Nephron progenitor cell (in vitro differentiated cells): ENCODE measurements at places on chromosomes 7 and 10.

GRCh38 chr10:121611393-121612159 is 13.3 kb upstream of the FGFR2 start:
- DNase-seq = no peak

GRCh38 chr10:93757801-93758507 is at the start of gene LGI1:
Gene LGI1, plus strand, starts transcription at chr10:93757936. Its CDS starts 209 bp downstream, at chr10:93758145.
- no peak for DNase-seq

DNA sequence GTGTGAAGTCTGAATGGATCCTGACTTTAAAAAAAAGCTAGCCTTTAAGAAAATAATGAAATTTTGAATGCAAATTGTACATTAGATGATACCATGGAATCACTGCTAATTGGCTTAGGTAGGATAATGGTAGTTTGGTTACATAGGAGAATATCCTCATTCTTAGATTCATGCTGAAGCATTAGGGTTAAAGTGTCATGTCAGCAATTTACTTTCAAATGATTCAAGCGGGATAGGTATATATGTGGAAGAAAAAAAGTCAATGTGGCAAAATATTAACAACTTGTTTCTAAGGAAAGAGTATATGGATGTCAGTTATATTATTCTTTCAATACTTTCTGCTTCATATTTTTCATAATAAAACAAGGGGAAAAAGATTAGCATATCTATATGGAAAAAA is 7.5 kb downstream of the HIBADH start:
- DNase-seq = no peak

- peak; percentile 68 for DNase-seq
These were observed at the start of gene CALCR for GRCh38 chr7:93574646-93575554. Gene CALCR, minus strand, starts transcription at chr7:93574724. Its CDS starts 87,743 bp downstream, at chr7:93486981.

GRCh38 chr10:26432938-26433337 is 5.2 kb upstream of the APBB1IP start:
- DNase-seq = no peak

- DNase-seq = no peak
These were observed 381.6 kb downstream of the SUGCT start for GRCh38 chr7:40516376-40516775.

GRCh38 chr10:126205486-126206205 is 182.6 kb downstream of the ADAM12 start:
- no peak for DNase-seq

DNA sequence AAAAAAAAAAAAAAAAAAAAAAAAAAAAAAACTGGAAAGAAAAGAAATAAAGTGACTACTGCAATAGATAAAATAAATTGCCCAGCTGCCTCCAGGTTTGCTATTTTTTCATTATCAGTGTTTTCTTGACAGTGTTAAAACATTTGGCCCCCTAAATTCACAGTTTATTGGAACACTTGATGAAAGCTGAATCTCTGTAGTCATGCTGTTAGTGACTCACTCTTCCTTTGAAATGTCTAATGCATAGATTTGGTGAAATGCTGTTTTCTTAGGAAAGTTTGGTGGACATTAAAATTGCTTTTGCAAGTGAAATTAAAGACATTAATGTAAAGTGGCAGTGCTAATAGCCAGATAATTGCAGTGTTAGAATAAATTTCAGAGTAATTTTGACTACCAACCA is 785.2 kb downstream of the NRG3 start:
- no peak for DNase-seq
